ENCODE measurements at places on chromosomes 5 and 9.
A peak's percentile ranks its signal among the peaks of the same experiment; 100 is the strongest.

- DNase-seq: no peak
Measured at GRCh38 chr5:97171703-97172102, 11.3 kb downstream of the RIOK2 start.

DNA sequence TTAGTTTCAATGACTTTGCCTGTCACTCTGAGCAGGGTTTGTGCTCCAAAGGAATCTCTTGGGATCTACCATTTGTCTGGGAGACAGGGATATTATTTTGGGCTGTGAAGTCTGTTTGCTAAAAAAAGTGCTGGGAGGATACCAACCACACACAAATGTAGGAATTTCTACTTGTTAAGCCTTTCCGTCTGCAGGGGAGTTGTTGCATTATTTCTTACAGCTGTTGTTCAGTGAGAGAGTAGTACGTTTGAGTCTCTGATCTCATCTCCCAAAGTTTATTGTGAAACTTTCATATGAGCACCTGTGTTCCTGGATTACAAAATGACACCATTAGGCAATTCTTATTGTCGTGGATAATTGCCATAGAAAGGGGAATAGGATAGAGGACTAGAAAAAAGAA, 78.3 kb upstream of the SEMA6A start:
- DNase-seq: no peak

DNA sequence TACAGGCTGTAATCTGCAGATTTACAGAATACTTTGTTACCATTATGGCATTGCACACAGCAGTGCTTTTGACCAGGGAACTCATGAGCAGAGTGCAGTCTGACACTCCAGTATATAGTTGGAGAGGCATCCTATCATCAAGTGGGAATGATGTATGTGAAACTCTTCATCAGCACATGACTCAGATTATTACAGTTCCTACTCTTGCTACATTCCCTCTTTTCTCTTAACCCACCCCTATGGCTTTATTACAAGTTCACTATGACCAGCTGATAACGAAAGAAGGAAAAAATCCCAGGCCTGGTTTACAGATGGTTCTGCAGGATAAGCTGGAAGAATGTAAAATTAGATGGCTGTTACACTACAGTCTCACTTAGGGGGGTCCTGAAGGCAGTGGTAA, 385.9 kb downstream of the RASEF start:
- no peak for DNase-seq

GRCh38 chr5:138339464-138339863, 1.4 kb downstream of the FAM53C start:
- DNase-seq: no peak

DNA sequence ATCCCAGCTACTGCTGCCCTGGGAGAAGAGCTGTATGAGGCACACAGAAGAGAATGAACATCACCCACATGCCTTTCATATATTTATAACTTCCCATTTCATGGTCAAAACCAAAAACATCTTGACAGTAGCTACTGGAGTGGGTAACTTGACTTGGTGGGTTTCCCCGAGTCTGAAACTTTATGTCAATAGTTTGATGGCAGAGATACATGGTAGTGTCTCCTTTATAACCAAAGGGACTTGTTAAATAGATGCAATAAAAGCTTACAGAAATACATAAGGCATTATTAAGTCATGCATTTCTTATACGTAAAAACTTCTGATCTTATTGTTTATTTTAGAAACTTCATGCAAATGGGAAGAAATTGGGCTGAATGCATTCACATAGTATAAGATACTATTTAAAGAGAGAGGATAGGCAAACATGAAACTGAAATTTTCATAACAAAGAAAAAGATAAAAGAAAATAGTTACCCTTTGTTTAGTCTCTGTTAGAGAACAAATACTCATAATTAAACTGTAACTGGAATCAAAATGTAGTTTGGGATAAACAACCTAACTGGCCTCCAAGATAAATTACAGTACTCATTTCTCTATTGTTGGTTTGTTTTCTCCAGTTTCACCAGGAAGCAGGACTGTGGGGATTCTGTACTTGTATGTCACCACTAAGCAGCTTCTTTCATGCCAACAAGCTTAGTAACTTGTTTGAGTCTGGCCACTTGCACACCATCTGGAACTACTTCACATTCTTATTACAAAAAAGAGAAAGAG, 459.3 kb upstream of the MEF2C start:
- DNase-seq: no peak

DNA sequence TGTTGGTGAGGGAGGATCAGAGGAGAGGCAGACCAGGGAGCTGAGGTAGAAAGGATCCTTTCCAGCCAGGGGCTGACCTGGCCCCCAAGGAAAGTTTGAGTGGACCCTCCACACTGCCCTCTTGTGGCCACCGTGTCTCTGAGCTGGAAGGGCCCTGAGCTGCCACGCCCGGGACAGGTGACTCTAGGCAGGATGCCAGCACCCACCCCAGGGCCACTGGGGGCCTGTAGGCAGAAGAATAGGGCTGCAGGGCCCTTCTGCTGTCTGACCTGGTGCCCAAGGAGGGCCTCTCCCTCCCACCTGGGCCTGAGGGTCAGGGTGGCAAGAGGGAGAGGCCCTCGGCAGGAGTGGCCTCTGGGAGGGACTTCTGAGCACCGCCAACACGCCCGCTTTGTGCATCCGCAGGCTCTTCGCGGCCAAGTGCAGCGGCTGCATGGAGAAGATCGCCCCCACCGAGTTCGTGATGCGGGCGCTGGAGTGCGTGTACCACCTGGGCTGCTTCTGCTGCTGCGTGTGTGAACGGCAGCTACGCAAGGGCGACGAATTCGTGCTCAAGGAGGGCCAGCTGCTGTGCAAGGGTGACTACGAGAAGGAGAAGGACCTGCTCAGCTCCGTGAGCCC, 76.8 kb downstream of the LMX1B start:
- DNase-seq: peak; percentile 68

GRCh38 chr5:57695179-57695578, 212.6 kb upstream of the ACTBL2 start:
- no peak for DNase-seq

DNA sequence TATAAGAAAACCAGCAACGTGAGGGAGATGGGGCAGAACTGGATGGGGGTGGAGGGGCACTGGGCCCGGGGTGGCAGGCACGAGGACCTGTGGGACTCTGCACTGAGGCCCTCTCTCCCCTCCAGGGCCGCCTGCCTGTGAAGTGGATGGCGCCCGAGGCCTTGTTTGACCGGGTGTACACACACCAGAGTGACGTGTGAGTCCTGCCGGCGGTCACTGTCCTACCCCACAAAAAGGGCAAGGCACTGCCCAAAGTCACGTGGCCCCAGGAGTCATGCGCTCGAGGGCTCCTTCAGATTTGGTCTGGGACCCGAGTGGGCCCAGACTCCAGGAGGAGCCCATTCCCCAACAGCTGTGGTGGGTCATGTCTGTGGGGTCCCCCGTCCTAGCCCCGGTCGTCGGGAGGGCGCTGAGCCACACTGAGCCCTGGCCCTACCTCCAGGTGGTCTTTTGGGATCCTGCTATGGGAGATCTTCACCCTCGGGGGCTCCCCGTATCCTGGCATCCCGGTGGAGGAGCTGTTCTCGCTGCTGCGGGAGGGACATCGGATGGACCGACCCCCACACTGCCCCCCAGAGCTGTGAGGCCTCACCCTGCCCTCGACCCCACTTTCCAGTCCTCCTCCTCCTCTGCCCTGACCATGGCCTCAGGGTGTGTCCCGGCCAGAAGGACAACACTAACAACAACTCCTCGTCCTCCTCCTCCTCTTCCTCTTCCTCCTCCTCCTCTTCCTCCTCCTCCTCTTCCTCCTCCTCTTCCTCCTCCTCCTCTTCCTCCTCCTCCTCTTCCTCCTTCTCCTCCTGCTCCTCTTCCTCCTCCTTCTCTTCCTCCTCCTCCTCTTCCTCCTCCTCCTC, 9.7 kb downstream of the FGFR4 start:
- DNase-seq: no peak

- DNase-seq: no peak
Measured at GRCh38 chr9:123753016-123753415, 176.9 kb downstream of the DENND1A start.

- no peak for DNase-seq
Measured at GRCh38 chr9:77125665-77126064, 51.7 kb upstream of the VPS13A start.

DNA sequence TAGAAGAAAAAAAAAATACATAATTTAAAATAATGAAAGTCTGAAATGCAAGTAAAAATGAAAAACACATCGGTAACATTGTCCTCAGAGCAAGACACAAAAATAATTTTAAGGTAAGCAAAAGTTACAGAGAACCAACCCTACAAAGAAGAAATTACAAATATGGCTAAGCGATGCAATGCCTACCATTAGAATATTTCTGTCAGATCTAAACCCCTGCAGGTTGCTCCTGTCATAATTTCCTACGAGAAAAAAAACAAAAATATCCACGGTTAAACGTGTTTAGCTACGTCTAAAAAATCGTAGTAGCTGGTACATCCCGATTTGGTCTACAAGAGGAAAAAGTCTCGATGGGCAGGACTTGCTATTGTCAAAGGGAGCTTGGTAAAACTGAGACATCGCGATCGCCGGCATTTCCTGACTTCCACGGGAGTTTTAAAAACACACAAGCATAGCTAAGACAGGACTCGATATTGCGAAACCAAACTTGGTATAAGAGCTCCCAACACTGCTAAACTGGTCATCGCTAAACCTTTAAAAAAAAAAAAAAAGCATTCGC, 1.1 kb upstream of the ANXA2R start:
- DNase-seq: peak; percentile 55

DNA sequence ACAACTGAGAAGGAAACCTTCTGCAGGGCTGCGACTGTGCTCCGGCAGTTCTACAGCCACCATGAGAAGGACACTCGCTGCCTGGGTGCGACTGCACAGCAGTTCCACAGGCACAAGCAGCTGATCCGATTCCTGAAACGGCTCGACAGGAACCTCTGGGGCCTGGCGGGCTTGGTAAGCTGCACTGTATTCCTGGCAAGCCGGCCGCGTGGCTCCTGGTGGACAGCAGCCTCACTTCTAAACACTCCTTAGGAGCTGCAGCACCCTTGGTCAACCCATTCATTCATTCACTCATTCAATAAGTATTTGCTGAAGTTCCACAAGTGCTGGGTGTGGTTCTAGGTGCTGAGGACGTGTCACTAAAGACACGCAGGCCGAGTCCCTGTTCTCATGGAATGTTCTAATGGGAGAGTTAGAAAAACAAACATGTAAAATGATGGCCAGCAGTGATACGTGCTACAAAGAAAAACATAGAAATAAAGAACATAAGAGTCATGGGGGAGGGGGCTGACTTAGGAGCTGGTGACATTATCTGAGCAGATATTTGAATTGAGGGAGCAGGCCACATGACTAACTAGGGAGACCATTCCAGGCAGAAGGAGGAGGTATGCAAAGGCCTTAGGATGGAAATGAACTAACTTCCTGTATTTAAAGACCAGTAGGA, 6.1 kb downstream of the IL4 start:
- DNase-seq: no peak

- DNase-seq: no peak
Measured at GRCh38 chr5:116640236-116640635, 65.6 kb upstream of the SEMA6A start.

DNA sequence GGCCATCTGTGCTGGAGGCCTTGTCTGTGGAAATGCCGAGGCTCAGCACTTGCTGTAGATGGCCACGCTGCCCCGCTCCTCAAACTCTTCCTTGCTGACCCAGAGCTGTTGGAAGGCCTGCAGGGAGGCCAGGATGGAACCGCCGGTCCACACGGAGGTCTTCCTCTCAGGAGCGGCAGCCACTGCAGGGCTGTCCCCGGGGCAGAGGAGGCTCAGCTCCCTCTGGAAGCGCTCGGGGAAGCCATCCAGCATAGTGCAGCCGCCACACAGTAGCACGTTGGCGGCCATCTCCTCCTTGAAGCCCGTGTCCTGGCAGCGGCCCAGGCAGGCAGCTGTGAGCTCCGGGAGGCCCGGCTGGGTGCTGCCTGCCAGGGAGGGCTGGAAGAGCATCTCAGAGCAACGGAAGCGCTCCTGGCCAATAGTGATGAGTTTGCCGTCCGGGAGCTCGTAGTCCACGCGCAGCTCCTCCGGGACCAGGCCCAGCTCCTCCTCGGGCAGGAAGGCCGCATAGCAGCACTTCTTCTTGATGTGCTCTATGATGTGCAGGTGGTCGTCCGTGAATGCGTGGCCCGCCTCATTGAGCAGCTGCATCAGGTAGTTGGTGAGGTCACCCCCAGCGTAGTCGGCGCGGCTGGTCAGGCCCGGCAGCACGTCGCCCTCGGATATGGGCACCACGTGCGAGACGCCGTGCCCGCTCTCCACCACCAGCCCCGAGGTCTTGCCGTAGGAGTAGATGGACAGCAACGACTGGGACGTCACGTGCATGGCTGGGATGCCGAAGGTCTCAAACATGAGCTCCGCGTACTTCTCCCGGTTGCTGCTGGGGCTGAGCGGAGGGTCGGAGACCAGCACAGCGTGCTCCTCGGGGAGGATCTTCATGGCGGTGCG, 901 bp downstream of the ACTL7B start:
- DNase-seq: no peak

- no peak for DNase-seq
Measured at GRCh38 chr9:137126786-137127185, 12.2 kb upstream of the GRIN1 start.

GRCh38 chr5:76542887-76543690, 80.1 kb downstream of the F2RL2 start:
- DNase-seq: peak; percentile 85

DNA sequence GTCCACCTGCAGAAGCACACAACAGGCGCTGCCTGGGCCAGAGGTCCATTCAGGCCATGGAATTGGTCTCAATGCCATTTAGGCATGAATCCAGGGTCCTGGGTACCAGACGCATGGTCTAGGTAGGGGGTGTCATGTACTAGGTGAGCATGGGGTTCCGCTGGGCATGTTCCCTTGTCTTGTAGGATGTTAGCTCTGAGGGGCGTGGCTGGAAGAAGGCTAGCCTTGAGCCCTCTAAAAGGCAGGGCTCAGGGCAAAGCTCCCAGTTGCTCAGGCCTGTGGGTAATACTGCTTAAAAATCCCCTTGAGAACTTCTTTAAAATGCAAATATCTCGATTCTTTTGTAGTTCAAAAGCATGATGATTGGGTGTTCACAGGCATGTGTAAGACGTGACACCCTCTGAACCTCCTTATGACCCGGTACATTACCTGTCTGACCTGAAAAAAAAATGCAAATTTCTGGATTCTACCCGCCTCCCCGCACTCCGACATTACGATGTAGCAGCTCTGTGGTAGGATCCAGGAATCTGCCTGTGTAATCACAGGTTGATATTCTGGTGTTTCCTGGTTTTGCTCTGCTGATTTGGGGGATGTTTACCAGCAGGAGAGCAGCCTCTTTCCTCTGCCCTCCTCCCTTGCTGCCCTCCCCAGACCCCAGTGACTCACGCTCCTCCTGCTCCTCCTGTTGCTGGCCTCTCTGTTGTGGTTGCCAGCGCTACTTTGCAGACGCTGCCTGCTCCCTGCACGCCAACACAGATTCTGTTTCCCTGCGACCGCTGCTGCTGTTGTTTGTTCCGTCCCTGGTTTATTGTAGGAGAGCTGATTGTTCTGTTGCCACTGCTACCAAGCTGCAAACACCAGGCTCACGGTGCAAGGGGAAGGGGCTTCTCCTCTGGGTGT, 5.7 kb downstream of the TMC1 start:
- peak; percentile 91 for DNase-seq

GRCh38 chr5:72036951-72037350, 70.3 kb upstream of the MAP1B start:
- DNase-seq: no peak

- DNase-seq: no peak
Measured at GRCh38 chr5:106127985-106128384, 1542.8 kb downstream of the EFNA5 start.

All from activated CD4-positive, alpha-beta memory T cell treated with anti-CD3 and anti-CD28 coated beads for 36 hours (primary cell).